ENCODE measurements at places on chromosomes 3 and 15. TPM values are rescaled to one million over a fixed set of nuclear protein-coding genes. Genes with fewer than 3 reads are reported as not detected.

Gene ZNF501
- 0.15 TPM for total RNA-seq

Gene LRRIQ4
- not detected for total RNA-seq

DNA sequence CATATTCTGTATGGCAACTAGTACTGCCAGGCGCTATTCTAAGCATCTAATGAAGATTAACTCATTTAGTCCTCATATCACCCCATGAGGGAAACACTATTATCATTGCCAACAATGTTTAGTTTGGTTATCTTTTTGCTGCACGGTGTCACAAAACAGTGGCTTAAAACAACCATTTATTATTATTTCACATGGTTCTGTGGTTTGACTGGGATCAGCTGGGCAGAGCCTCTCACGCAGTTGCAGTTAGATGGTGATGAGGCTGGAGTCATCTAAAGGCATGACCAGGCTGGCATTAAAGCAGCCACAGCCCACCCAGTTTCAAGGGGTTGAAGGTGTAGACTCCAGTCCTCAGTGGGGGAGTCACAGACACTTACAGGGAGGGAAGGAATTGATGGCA lies 32.8 kb upstream of the RASA2 start:
- no peaks in the 10 kb centered on the region for H3K27me3 ChIP-seq
- H3K36me3 ChIP-seq = no peaks in the 10 kb centered on the region

DNA sequence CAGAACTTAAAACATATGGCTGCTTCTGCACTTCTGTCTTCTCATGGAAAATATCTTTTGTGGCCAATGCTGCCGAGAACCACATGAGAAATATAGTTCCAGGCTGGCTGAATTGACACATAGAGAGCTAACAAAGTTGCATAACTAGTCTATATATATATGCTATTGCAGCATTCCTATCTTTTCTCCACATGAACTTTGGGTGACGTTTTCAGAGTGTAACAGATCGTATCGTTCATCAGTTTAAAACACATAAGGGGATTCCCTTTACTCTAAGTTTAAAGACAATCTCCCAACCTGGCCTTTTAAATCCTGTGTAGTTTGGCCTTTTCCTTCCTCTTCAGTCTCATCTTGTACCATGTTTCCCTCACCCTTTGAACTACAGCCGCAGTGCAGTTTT lies 394.2 kb upstream of the CBLB start:
- no peaks in the 10 kb centered on the region for H3K27me3 ChIP-seq
- no peak overlapping the region for H3K27ac ChIP-seq
- H3K4me3 ChIP-seq = no peak overlapping the region
- no peaks in the 10 kb centered on the region for H3K4me1 ChIP-seq
- DNase-seq = no peak
- H3K36me3 ChIP-seq = no peaks in the 10 kb centered on the region

- H3K27me3 ChIP-seq = no peaks in the 10 kb centered on the region
- H3K4me1 ChIP-seq = no peaks in the 10 kb centered on the region
- H3K4me3 ChIP-seq = no peak overlapping the region
- H3K27ac ChIP-seq = no peak overlapping the region
- no peaks in the 10 kb centered on the region for H3K36me3 ChIP-seq
- no peak for DNase-seq
Measured at GRCh38 chr3:138371070-138371965, 22.9 kb downstream of the MRAS start.

DNA sequence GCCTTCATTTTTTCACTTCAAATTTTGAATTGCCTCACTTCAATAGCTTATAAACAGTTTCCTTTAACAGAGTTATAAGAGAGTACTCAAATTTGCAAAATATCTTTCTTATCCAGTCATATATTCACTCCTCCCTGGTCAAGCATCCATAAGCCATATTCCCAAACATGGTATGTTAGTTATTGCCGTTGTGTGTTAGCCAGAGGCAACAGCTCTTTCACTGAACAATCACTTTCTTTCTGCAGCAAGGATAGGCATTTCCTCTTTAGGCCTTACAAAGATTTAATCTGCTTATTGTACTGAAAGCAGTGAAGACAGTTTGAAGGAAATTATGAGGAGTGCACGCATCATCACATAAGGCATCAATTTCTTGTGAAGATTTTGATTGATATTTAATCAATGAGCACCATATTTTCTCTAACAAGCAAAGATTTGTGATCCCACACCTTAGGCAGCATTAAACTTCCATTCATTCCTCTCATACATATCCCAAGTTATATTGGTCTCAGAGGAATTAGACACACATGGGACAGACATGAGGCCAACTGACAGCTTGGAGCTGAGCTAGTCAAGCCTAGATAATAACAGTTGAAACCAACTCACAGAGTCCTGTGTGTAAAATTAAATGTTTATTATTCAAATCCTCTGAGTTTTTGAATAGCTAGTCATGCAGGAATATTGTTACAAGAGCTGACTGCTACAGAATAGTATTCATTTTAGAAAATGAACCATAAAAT lies 80.0 kb upstream of the EPHA6 start:
- no peaks in the 10 kb centered on the region for H3K27me3 ChIP-seq
- no peaks in the 10 kb centered on the region for H3K36me3 ChIP-seq
- H3K27ac ChIP-seq = no peak overlapping the region
- no peak for DNase-seq
- H3K4me3 ChIP-seq = no peak overlapping the region
- no peaks in the 10 kb centered on the region for H3K4me1 ChIP-seq

Gene MYL3
- not detected for total RNA-seq

DNA sequence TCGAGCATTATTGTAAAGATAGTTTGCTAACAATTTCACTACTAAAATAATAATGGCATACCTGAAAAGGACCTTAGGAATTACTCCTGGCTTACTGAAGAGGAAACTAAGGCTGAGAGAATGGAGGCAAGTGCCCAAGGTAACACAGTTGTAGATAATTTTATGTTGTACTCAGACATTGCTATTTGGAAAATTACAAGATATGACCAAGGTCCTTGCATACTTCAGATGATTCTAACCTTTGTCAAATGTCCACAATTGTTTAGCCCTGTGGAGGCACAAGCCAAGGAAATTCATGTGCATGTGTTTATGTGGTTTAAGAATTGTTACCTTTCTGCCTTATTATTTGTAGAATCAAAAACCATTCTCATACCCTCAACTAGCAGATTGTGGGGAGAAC lies 105.7 kb downstream of the TUSC7 start:
- H3K27me3 ChIP-seq = no peaks in the 10 kb centered on the region
- H3K4me1 ChIP-seq = no peaks in the 10 kb centered on the region
- no peak for DNase-seq
- no peak overlapping the region for H3K27ac ChIP-seq
- H3K36me3 ChIP-seq = no peaks in the 10 kb centered on the region
- no peak overlapping the region for H3K4me3 ChIP-seq

DNA sequence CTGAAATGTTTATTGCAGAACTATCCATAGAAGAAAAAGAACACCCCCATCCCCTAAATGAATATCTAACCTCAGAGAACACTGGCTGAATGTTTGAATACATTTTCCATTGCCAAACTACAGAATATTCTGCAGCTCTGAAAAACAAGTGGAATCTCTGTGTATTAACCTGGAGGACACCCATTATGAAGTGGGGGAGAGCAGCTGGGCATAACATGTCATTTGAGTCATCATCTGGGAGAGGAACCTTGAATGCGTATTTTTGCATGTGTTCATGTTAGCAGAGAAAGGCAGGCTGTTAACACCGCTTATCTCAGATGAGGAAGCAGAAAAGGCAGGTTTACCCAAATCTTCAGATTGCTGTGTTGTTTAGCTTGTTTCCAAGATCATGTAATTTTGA lies 31.5 kb downstream of the ESYT3 start:
- no peak overlapping the region for H3K27ac ChIP-seq
- no peaks in the 10 kb centered on the region for H3K4me1 ChIP-seq
- DNase-seq = no peak

Gene TTLL13
- 0.39 TPM for total RNA-seq

Gene GRK7
- total RNA-seq = 0.10 TPM

DNA sequence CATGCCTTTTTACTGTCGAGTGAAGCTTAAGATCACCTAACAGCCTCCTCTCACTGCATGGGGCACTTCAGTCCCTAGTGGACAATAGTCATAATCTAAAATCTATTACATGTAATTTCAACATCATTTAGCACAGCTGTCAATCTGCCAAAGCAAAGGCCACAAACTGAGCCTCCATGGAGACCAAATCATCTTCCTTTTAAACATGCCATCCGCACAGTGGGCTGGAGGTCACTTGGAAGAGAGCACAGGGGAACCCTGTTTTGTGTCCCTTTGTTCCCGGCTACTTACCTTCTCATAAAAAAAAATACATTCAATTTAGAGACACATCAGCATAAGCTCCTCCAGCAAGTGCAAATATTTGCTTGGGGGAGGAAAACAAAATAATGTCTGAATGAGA lies 167.3 kb downstream of the SQOR start:
- H3K27me3 ChIP-seq = no peaks in the 10 kb centered on the region
- H3K4me3 ChIP-seq = no peak overlapping the region
- DNase-seq = no peak
- H3K4me1 ChIP-seq = no peaks in the 10 kb centered on the region
- no peaks in the 10 kb centered on the region for H3K36me3 ChIP-seq

Gene GRM2
- 0.21 TPM for total RNA-seq

GRCh38 chr3:54836871-54837270 lies 91.0 kb downstream of the LRTM1 start:
- H3K4me3 ChIP-seq = no peak overlapping the region
- no peak overlapping the region for H3K27ac ChIP-seq
- DNase-seq = no peak
- no peaks in the 10 kb centered on the region for H3K36me3 ChIP-seq
- no peaks in the 10 kb centered on the region for H3K27me3 ChIP-seq

DNA sequence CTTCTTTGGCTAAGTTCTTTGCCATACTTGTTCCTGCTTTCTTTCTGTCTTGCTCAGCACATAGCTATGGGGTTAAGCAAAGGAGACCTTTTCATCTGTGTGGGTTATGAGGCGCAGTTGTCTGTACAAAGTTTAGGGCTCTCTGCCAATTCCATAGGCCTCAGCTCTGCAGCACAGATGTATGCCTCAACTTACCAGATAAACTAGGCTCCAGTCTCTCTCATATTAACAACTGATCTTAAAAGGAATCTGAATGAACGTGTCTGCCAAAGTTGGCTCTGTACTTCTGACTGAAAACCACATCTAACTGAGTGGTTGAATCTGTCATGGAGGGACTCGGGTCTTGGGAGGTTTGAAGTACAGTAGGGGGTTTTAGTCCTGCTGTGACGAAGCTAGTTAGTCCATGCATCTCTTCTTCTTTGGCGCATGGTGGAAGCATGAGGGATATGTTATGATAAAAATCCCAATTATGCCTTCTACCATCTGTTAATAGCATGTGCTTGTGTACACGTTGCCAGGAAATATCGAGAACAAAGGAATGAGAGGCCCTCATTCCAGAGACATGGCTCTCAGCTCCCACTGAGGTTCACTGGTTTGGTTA lies 114.6 kb upstream of the TSC22D2 start:
- no peaks in the 10 kb centered on the region for H3K4me1 ChIP-seq
- no peak for DNase-seq
- no peak overlapping the region for H3K4me3 ChIP-seq
- H3K27me3 ChIP-seq = no peaks in the 10 kb centered on the region
- peak overlapping the region; percentile 58 for H3K27ac ChIP-seq

Gene SMAD6
- 45.9 TPM for total RNA-seq

Gene ZNF662
- not detected for total RNA-seq

Gene KCNAB1
- total RNA-seq = not detected

Gene FBLN2
- total RNA-seq = 0.44 TPM

Gene BFSP2
- total RNA-seq = 0.67 TPM

Gene SPSB4
- 0.05 TPM for total RNA-seq

DNA sequence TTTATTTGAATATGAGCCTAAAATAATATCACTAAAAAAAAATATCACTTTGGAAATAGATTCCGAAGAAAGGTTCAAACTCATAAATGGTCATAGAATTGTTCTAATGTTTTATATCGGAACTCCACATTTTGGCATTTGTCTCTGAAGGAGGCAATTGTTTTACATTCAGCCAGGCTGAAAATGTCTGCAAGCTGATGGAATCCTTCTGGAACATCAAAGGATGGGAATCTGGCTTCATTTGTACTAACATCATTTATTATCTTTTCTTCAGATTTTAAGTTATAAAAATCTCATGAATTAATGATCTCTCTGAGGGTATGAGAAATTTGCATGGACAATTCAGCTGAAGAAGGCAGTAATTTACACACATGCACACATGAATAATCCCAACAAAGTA lies 251.4 kb upstream of the RGMA start:
- no peak overlapping the region for H3K4me3 ChIP-seq
- H3K36me3 ChIP-seq = no peaks in the 10 kb centered on the region
- H3K4me1 ChIP-seq = no peaks in the 10 kb centered on the region
- H3K27me3 ChIP-seq = no peaks in the 10 kb centered on the region
- no peak for DNase-seq

DNA sequence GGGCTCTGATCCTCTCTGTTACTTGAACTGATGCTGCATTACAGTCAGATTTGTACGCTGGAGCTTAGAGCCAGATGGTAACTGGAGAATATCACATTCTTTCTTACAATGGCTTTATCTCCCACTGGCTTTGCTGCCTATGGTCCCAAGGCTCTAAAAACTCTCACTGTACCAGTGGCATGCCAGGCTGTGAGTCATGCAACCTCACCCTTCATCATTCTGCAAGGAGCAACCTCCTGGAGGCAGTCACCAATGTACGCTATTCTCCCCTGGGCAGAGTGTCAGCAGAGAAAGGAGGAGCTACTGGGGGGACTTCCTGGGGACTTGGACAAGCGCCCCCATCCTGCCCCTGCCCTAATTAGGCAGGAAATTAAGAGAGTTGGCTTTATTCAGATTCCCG lies 97.9 kb upstream of the EIF1B start:
- DNase-seq = no peak
- H3K4me3 ChIP-seq = no peak overlapping the region
- H3K27me3 ChIP-seq = no peaks in the 10 kb centered on the region
- H3K36me3 ChIP-seq = no peaks in the 10 kb centered on the region
- H3K4me1 ChIP-seq = no peaks in the 10 kb centered on the region

Gene VILL
- 5.7 TPM for total RNA-seq

DNA sequence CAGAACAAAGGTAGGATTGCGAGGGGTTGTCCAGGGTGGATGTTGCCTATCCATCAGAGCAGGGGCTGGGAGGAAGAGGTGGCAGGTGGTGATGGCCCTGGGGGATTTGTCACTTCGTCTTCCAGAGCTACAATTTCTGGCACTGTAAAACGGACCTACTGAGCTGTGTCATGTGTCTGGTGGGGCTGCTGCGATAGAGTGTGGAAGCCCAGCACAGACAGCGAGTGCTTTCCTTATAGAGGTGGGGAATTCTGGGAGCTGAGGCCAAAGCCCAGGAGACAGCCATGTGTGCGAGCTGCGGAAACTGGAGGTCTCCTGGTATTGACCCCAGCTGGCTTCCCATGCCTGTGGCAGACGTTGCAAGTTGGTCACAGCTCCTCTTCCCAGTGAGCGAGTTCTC lies 61.2 kb upstream of the SEC22A start:
- H3K4me1 ChIP-seq = no peaks in the 10 kb centered on the region
- H3K36me3 ChIP-seq = peaks cover 4% of the 10 kb centered on the region
- H3K27me3 ChIP-seq = no peaks in the 10 kb centered on the region
- no peak overlapping the region for H3K4me3 ChIP-seq
- DNase-seq = no peak

Gene SCG5
- 0.67 TPM for total RNA-seq

Gene UNC13C
- not detected for total RNA-seq

Measured in Panc1 (cell line).